Nucleus accumbens (tissue), 56 donors: ENCODE measurements at places on chromosomes 2 and 18.

GRCh38 chr2:112923967-112924338, 13.0 kb downstream of the IL37 start:
- DNase-seq, result no peak

DNA sequence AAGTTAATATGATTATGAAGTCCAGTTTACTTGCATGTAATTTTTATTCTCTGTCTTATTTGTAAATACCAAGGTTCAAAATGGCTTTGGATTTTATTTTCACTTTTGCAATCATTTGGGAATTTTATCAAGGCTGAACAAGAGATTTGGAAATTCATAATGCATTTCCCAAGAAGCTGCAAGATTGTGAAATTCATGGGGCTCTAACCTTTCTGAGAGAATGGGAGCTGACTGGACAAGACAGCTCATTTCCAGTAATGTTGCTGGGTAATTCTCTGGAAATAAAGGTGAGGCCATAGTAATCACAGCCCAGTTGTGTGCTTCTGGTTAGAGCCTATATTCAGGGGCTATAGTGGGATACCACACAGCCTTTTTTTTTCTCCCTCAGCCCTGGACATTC, 21.5 kb upstream of the NABP1 start:
- no peak for DNase-seq

- DNase-seq, result no peak
Measured at GRCh38 chr2:73324126-73324725, 30.9 kb upstream of the EGR4 start.

GRCh38 chr18:58190842-58191530, 147.0 kb downstream of the NEDD4L start:
- no peak for DNase-seq

DNA sequence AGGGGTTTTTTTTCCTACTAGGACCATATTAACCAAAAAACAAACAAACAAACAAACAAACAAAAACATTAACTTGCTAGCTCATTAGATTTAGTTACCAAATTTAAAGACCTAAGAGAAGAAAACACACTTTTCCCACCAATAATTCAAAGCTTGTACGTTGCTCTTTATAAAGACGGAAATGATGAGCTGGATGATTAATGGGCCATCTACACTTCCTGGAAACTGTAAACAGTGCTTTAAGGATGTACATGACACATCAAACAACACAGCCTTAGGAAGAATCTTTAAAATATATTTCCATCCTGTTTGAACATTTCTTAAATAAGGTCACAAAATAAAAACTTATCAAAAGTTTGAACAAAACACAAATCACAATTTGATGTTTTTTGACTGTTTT, 982 bp downstream of the BMP10 start:
- no peak for DNase-seq

DNA sequence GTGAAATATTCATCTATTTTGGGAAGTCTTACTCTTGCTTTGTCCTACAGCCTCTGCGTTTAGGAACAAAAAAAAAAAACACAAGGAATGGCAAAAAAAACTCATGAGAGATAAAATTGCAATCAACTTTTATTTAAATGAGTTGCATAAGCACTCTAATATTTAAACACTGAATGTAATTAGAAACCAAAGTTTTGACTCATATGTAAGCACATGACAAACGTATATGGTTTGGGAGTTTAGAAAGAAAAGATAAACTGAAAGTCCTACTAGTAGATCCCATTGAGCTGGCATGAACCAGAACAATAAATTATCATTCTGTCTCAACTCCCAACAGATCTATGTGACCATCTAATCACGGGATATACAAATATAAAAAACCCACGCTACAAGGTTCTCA, 44.8 kb downstream of the REV1 start:
- DNase-seq, result no peak
